Left cardiac atrium (tissue), 4 donors: ENCODE measurements at places on chromosomes 11 and 22. TPM values are rescaled to one million over a fixed set of nuclear protein-coding genes. Genes with fewer than 3 reads are reported as not detected.
A peak's percentile ranks its signal among the peaks of the same experiment; 100 is the strongest.

DNA sequence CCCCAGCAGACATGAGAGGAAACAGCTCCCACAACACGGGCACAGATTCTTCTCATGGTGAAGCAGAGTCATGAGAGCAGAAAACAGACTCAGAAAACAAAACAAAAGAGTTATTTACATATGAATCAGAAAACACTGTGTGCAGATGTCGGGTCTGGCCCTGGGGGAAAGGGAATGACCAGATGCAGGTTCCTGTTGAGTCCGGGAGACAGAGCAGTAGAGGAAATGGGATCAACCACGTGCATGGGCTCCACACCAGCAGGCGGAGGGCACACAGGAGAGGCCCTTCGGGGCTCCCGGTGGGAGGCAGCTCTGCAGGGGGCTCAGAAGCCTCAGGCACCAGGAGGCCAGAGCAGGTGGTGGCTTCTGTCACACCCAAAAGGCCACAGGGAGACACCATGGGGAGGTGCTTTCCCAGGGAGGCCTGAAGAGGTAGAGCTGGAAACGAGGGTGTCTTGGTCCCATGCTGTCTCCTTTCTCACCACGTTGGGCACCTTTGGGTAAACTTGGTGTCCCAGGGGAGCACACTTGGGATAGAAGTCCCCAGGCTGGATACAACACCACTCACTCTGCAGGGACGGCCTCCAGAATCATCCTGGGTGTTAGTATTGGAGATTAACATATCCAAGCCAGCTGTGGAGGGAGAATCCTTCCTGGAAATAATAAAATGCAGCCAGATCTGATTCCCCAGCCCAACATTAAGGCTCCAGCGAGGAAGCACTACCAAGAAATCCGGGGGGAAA lies 764.7 kb downstream of the BRD1 start:
- no peak for DNase-seq

- DNase-seq, result peak; percentile 41
Observed at GRCh38 chr11:95358511-95359340, 127.7 kb upstream of the SESN3 start.

DNA sequence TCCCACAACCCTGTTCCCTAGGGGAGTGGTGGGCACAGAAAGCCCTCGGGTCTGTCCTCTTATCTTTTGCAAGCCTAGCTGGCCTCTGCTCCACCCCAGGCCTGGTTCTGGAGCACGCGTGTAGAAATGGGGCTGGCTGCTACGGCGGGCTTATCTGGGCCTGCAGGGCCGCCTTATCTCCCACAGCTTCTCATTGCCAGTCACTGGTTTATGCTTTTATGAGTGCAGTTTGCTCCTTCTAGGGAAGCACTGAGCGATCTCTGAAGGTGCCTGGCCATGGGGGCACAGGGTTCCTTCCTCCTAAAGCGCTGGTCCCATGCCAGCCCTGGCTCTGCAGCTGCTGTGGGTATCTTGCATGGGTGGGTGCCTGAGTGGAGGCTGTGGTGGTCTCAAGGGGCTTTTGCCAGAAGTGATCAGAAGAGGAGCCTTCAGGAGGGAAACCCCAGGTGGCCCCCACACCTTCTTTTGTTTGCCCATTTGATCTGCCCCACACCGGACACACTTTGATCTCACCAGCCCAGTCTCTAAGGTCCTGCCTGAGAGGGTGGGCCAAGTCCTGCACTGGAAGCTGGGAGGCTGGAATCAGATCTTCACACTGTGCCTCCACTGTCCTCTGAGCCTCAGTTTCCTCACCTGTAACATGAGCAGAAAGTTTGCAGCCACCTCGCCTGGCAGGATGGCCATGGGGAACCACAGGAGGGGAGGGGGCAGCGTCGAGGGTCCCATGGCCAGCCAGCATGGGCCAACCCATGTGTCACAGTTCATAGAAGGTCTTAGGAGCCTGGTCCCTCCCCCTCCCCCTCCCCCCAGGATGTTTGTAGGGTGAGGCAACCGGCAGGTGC lies 86.6 kb upstream of the FGF3 start:
- no peak for DNase-seq

- DNase-seq, result no peak
Observed at GRCh38 chr11:111909378-111909777, 2.2 kb downstream of the CRYAB start.

Gene GPHA2
- total RNA-seq, result not detected

- no peak for DNase-seq
Observed at GRCh38 chr11:6531267-6531752, 34.2 kb downstream of the DNHD1 start.

Gene GRAMD1B
- total RNA-seq, result 3.1 TPM
